Stimulated activated CD8-positive, alpha-beta memory T cell treated with anti-CD3 and anti-CD28 coated beads, Interleukin-7, amount 100 ng/mL, for 1 hour (primary cell): ENCODE measurements at places on chromosomes 4 and X.

DNA sequence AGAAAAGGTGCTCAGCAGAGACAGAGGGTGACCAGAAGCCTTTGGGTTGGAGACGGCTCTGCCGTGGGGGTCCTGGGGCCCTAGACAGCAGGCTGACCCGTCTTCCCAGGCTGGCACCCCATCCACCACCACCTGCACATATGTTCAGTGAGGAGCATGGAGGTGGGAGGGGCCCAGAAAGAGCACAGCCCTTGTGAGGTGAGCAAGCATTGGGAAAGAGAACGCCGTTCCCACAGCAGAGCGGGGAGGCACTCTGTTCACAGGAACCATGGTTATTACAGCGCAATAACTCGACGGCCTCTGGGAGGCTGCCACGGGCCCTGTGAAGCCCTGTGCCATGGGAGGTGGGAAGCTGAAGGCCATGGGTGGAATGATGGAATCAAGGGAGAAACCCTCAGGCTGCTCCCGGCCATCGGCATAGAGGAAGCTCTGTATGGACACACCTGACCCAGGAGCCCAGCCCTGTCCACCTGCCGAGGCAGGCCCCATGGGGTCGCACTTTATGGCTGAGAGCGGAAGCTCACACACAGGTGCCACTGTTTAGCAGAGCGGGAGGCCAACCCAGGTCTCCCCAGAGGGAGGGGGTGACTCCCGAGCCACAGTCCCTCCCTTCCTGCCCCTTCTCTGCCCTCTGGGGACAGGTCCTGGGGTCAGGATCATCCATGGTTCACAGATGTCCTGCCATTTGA, 93.5 kb upstream of the AFAP1 start:
- no peak for DNase-seq

DNA sequence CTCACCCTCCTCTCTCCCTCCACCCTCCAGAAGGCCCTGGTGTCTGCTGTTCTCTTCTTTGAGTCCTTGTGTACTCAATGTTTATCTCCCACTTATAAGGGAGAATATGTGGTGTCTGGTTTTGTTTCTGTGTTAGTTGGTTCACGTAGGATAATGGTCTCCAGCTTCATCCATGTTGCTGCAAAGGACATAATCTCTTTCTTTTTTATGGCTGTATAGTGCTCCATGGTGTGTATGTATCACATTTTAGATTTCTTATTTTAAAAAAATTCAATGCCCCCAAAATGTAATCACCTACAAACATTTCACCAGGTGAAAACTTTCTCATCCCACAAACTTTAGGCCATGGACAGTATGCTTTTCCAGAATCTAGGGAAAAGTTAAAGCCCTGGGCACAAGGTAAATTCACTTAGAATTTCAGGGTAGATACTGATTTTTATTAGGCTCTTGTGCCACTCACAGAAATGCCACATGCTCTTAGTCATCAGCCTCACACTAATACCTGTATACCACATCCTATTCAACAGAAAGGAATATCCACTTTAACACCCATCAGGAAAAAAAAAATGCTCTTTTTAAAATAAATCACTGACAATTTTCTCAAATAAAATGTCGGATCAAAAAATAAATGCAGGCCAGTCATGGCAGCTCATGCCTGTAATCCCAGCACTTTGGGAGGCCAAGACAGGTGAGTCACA, 104.8 kb upstream of the ENPP6 start:
- DNase-seq = no peak

GRCh38 chr4:130214268-130214667, 1118.3 kb downstream of the C4orf33 start:
- no peak for DNase-seq

GRCh38 chr4:89640620-89641366, 196.2 kb downstream of the SNCA start:
- no peak for DNase-seq

DNA sequence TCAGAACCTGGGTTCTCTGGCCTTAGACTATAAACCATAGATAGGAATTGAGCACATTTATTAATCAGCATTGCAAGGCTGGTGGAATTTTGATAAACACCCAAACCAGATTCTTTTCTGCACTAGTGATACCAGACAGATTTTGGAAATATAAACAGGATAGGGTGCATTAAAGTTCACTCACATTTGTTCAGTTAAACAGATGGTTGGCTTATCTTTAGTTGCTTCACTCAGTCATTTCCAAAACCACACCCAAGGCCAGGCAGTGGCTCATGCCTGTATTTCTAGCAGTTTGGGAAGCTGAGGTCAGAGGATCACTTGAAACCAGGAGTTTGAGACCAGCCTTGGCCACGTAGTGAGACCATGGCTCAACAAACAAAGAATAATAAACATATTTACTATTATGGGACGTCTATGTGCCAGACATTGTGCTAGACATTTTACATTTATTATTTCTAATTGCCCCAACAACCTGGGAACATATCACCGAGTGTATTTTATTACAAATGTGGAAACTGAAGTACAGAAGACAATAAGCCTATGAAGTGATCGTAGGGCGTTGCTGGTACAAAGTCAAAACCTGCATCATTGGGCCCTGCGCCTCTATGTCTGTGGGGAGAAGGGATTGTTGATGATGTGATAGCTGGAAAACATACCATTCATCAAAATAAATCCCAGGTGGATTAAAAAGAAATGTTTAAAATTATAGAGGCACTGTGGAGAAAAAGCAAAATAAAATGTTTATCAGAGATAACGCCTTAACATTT, 15.0 kb downstream of the ADD1 start:
- no peak for DNase-seq

- DNase-seq = no peak
Observed at GRCh38 chr4:41069838-41070237, 144.5 kb downstream of the APBB2 start.

- no peak for DNase-seq
Observed at GRCh38 chr4:70721747-70722146, at the start of gene RUFY3. TSS of gene RUFY3 (plus strand) at chr4:70721964. CDS start at chr4:70722574, 610 bp downstream.

- no peak for DNase-seq
Observed at GRCh38 chr4:155900381-155900780, 3.1 kb upstream of the TDO2 start.

DNA sequence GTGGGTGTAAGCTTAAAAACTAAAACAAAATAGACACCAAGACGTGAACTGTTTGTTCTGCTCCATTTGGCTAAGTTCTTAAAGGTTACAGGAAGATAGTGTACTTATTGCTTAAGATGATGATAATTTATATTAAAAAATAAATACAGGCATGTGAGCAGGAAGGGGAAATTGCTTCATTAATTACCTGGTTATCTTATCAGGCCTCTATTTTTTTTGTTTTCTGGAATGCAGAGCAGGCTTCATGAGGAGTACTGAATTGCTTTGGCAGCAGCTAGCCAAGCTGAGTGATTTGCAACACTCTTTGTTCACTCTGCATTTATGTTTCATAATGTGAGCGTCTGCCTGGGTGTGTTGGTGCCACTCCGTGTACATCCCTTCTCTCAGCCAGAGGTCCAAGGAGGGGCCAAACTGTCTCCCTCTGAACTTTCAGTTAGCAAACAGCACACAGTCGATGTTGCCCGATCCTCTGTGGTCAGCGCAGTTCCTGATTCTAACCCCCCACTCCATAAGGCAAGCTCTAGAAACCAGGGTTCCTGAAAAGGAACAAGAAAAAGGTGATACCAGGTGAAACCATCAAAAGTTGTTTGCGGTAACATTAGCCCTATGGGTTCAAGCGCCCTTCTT, 348.2 kb downstream of the SPRY1 start:
- DNase-seq = no peak

DNA sequence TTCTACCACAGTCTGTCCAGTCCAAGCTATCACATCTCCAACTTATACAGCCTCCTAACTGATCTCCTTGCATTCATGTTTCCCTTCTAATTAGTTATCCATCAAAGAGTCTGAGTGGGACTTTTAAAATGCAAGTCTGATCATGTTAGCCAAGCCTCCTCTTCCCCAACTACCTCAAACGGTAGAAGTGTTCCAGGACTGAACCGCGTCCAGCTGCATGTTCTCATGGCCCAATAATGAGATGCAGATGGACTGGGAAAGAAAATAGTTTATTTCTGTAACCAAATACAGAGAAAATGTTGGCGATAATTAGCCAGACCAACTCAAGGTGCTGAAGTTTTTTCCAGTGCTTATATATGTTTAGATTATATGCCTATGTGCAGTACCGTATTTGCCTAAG, 46.6 kb upstream of the PPP1R2C start:
- no peak for DNase-seq

GRCh38 chrX:119228512-119229252, 7.4 kb upstream of the PGRMC1 start:
- no peak for DNase-seq

DNA sequence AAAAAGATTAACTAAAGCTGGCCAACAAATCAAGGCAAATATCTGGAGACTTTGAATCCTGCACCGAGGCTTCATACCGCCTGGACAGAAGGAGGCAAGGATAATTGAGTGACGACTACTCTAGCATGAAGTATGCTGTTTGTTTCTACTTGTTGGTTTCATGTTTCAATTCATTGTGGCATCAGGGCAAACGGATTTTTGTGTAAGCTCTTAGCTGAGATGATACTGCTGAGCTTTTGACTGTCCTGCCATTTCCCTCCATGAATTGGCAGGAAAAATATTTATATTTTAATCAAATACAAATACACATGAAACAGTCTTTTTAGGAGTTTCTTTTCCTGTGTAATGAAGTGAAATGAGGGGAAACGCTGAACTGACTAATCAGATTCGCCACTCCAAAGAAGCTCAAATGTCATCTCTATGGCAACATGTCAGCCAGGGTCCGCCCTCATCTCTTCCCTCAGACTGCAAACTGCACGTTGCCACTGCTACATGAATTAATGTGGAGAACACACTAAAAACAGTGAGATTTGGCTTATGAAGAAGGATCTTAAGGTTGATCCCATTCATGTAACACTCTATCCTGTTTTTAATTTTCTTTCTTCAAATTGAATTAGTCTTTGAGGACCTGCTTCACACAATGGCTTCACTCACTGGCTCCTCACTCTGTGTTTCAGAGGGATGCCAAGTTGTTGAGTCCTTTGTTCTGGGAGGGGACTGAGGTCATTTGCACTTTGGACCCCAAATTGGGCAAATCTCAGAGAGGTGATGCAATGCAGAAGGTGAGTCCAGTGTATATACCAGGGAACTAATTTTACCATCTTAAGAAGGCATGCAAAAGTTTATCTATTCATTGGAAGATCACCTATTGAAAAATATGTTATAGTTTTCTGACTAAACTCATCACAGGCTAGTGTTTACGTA, 149.6 kb upstream of the MID1 start:
- DNase-seq = no peak

GRCh38 chrX:78387364-78387763, 60.0 kb upstream of the CYSLTR1 start:
- no peak for DNase-seq

- DNase-seq = no peak
Observed at GRCh38 chr4:185086053-185086452, 57.0 kb upstream of the SLC25A4 start.

- no peak for DNase-seq
Observed at GRCh38 chrX:70088751-70089150, 26.5 kb downstream of the OTUD6A start.

DNA sequence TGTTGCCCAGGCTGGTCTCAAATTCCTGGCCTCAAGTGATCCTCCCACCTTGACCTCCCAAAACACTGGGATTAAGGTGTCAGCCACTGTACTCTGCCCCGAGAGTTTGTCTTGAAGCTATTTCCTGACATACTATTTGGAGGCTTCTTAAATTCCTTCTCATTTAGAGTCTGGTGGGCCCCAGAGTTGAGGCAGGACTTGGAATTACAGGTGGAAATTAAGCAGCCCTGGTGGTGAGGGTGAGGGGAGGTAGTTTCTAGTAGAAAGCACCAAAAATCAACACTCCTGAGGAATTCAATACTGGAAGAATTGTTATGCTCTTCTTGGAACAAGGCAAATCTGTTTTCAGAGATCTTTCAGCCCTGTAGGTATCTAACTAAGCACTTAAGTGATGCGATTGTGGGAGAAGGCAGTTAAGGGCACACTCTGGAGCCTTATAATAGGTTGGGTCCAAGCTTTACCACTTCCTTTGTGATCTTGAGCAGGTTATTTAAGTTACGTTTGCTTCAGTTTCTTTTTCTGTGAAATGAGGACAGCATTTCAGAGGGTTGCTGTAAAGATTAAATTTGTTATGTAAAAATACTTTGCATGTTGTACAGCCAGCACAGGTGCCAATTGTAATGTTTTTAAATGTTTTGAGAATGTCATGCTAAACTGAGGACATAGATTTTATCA, 200.7 kb downstream of the SOWAHB start:
- no peak for DNase-seq

DNA sequence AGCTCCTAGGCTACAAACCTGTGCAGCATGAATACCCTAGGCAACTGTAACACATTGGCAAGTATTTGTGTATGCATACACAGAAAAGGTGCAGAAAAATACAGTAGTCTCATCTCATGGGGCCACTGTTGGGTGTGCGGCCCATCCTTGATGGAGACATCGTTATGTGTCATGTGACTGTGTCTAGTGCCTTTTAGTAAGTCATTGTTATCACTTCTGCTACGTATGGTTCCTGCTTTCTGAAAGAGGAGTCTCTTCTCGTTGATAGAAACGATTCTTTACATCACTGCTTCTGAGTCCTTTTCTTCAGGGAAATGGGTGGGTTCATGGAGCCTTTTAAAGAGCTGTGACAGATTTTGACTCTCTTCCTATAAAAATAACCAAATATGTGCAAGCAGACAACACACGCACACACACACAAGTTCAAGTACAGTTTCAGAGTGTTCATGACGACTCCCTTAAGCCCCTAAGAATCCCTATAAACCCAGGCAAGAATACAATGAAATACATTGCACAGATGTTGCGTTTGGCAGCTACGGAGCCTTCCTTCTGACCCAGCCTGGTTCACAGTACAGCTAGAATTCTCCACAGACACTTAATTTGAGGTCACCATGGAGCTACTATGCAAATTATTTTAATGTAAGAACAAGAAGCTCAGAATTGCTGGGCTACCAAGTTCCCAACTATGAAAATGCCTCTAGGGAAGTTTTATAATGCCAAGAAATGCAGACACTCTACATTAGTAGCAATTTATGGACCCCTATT, 10.2 kb upstream of the STK32B start:
- no peak for DNase-seq

GRCh38 chrX:23136816-23137215, 137.1 kb downstream of the DDX53 start:
- DNase-seq = no peak

DNA sequence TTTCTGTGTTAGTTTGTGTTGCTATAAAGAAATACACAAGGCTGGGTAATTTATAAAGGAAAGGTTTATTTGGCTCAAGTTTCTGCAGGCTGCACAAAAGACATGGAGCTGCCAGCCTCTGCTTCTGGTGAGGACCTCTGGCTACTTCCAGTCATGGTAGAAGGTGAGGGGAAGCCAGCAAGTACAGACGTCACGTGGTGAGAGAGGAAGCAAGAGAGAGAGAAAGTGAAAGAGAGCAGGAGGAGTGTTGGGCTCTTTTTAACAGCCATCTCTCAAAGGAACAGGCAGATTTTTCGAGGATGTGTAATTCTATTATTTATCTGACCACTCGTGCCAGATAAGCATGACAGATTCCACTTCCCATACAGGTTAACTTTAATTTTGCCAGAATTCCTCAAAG, 1199.1 kb downstream of the ADGRL3 start:
- no peak for DNase-seq

DNA sequence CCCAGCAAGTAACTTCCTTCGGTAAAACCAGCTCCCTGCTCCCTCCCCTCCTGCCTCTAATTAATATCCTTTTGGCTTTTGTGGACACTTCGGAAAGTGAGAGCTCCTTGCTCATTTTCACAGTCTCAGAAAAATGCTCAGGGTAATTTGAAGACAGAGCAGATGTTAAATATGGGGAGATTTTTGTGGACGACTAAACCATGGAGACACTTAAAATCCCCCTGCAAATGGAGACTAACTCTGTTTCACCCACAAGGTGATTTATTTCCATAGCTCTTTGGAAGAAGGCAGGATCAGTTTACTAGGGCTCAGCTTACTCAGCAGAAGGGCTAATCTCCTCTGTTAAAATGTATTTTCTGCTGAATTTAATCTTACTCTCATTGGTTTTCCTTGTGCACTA, 12.2 kb upstream of the AMOT start:
- no peak for DNase-seq
